ENCODE measurements at places on chromosomes 6 and 20.

- DNase-seq, result no peak
Observed at GRCh38 chr6:144999127-144999526, 714.0 kb downstream of the UTRN start.

GRCh38 chr6:37338745-37339255, 15.0 kb upstream of the RNF8 start:
- no peak for DNase-seq

DNA sequence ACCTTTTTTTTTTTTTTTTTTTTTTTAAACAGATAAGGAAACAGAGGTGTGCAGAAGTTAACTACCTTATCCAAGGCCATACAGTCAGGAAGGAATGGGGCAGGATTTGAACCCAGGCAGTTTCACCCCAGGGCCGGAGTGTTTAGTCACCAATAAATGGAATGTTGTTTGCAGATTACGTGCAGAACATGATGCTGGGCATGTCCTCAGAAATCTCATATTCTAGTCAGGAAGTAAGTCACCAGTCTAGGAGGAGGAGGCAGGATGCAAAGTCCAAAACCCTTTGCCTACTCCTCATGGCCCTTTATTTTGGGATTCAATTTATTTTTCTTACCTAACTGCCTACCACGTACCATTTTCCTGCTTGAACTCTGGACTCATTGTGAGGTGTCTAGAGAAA, 57.1 kb upstream of the LRRC1 start:
- DNase-seq, result no peak

- DNase-seq, result no peak
Observed at GRCh38 chr20:44746367-44747165, 901 bp downstream of the KCNK15 start.

DNA sequence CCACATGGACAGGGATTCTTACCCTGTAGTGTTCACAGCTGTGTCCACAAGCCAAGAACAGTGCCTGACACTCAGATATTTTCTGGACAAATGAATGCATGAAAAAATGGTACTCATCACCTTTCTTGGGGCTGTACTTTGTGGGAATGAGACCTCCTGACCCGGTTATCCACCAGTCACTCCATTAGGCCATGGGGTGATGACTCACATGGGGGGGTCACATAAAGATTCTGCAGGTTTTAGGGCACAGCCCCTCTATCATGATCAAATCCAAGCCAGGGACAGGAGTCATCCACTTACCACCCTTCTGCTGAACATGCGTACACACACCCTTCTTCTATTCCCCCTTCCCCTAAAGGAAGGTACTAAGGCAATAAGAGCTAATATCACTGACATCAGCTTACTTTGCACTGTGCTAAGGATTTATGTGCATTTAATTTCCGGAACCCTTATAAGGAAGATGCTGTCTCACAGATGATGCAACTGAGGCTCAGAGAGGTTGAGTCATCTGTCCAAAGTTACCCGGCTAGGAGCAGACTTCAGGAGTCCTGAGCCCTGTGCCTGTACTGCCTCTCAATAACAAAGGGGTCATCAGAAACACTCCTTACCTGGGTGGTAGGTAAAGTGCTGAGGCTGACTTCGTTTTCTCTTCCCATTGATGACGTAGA, 107.8 kb downstream of the NFATC2 start:
- DNase-seq, result no peak

DNA sequence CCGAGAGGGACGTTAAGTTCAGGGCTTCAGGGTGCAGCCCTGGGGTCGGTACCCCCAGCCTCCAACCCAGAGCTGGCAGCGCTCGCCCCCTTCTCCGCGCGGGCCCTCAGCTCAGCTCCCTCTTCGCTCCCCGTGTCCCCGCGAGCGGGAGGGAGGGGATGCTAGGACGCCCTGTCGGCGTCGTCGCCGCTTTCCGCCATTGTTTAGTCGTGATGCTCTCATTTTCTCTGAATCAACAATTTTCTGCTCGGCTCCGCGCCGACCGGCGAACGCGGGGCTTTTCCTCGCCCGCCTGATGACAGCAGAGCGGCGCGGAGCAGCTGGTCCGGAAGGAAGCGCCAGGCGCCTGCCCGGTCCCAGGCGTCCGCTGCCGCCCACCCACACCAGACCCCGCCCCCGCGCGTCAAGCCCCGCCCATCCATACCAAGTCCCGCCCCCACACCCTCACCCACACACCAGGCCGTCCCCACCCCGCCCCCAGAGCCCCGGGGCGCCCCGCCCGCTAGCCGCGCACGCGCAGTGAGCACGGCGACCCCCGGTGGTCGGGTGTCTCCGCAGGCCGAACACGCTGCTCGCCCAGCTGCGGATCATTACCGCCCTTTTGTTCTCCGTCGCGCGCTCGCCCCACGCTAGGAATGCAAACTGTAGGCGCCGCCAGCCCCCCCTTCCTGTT, 50.1 kb upstream of the SLC32A1 start:
- peak; percentile 87 for DNase-seq

GRCh38 chr6:2028457-2029038, 216.9 kb downstream of the GMDS start:
- no peak for DNase-seq

DNA sequence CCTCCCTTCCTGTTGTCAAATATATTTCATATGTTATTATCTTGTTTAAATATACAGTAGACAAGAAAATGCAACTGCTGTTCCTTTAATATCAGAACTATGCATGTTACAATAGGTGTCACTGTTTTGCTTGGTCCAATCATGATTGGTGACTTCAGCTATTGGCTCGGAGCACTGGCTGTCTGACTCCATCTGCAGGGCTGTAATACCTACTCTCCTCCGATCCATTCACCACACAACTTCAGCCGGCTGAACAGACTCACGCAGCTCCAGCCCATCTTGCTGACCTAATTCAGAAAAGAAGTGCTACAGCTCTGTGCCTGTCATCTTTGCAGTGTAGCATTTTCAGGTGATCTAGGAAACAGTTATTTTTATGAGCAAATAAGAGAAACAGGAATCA, at the start of gene BTBD3:
TSS of gene BTBD3 (plus strand) at position 231 of the 400 bp plus-strand sequence. CDS start 383 bp downstream, outside the sequence.
- no peak for DNase-seq

GRCh38 chr20:33853507-33853813, 42.3 kb downstream of the CHMP4B start:
- peak; percentile 71 for DNase-seq

- DNase-seq, result no peak
Observed at GRCh38 chr20:18004384-18005031, 35.7 kb downstream of the MGME1 start.

DNA sequence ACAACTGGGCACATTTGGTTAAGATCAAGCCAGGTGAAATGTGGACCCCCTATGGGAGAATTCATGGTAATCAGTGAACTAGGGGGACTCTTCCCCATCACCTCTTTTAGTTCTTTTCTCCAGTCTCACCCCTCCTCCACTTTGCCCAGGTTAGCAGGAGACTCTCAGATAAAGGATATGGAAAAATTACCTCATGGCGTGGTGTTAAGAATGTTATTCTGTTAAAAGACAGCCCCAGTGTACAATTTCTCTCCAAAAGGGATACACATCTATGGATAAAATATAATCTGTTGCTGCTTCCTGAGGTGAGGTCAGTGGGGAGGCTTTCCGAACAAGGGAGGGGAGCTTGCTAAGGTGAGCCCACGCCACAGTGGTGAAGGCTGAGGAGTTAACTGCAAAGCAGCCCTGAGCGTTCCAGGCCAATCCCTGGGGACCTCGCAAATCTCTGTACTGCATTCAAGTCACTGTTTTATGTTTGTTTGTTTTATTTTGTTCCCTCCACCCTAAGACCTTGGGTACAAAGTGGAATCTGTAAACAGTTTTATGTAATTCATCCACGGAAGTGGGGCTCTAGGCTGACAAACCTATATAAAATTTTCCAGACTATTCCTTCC, 52.0 kb downstream of the ADGRF1 start:
- no peak for DNase-seq

DNA sequence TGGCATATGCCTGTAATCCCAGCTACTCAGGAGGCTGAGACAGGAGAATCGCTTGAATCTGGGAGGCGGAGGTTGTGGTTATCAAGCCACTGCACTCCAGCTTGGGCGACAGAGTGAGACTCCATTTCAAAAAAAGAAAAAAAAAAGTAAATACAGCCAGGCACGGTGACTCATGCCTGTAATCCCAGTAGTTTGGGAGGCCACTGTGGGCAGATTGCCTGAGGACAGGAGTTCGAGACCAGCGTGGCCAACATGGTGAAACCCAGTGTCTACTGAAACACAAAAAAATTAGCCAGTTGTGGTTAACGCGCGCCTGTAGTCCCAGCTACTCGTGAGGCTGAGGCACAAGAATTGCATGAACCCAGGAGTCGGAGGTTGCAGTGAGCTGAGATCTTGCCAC, 1.5 kb upstream of the NINL start:
- DNase-seq, result no peak

DNA sequence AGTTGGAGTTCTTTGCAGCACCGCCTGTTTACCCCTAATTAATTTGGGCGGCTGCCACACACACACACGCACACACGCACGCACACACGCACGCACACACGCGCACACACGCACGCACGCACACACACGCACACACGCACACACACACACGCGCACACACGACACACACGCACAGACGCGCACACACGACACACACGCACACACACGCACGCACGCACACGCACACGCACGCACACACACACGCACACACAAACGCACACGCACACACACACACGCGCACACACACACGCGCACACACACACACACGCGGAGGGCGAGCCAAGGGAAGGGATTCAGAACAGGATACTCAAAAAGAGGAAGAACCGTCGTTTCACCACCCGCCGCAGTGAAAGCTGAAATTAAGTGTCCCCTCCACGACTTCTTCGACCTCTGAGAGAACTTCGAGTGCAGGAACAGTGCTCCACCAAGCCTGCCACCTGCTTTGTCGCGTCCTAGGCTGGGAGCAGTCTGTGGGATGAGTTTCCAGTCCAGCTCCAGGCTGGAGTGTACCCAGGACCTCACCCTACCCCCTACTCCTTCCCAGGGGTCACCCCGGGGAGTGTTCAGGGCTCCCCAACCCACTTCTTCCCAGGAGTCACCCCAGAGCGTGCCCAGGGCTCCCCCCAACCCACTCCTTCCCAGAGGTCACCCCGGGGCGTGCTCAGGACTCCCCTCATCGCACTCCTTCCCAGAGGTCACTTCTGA, 1.1 kb downstream of the RNASET2 start:
- peak; percentile 74 for DNase-seq

GRCh38 chr20:42295592-42295991, 677.4 kb upstream of the CHD6 start:
- DNase-seq, result no peak

GRCh38 chr6:36821581-36822335, 17.5 kb downstream of the CPNE5 start:
- no peak for DNase-seq

DNA sequence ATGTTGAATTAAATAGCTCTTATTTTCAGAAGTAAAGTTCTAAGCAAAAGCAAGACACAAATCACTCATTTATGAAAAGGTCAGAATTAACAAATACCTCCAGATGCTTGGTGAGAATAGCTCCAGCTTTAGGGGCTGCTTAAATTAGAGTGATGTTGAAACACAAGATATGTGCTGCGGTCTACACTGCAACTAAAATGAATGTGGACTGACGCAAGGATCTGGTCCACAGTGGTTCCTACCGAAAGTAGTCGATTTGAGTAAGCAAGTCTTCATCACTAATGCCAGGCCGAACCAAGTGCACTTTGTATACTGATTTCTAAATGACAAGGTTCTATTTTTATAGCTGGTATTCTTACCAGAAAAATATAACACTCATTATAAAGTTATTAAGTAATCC, 96.3 kb downstream of the PRDM1 start:
- no peak for DNase-seq

DNA sequence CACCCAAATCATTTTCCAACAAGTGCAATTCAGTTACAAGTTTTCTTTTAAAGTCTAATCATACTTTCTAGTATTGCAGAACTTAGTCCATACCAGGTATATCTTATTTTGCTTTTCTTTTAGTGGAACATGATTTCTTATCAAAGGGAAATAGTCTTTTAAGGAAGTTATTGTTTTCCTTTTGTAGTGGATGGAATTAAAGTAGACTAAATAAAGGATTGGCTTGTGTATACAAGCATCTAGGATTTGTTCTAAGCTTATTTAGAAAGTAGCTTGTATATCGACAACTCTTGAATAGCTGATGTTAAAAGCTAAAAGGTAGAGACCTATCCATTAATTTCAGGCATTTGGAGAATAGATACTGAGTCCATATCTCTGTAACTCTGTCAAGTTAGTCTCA, 14.8 kb downstream of the DCBLD1 start:
- DNase-seq, result no peak

DNA sequence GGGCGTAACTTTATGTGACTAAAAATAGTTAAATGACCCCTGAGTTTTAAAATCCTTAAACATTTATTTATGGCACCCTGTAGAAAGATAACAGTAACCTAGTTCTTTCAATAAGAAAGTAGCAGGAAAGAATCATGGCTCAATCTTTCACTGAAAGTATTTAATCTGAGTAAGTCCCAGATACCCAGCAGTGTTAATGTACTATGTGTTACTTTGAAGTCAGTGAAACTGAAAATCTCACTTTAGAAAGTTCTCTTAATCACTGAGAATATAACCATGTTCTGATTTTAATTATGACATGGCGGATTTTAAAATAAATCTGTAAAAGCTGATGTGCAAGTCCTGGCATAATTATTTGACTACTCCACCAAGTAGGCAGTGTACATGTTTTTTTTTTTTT, 8.1 kb upstream of the HEY2 start:
- DNase-seq, result no peak

DNA sequence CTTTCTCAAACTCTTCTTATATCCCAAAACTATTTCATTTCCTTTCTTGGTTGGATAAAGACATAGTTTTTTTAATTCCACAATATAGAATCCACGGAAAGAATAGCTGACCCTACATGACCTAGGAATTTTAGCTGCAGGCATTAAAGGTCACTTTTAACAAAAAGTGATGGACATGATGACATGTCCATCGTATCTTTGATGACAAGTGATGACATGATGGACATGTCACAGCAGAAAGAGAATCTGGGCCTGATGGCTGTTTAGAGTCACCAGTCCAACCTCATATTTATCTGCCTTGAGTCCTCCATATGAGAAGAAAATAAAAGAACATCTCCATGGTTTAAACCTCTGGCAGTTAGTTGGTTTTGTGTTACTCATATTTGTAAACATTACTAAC, 106.2 kb downstream of the PLG start:
- no peak for DNase-seq

- no peak for DNase-seq
Observed at GRCh38 chr20:58352468-58352867, 36.6 kb upstream of the VAPB start.

DNA sequence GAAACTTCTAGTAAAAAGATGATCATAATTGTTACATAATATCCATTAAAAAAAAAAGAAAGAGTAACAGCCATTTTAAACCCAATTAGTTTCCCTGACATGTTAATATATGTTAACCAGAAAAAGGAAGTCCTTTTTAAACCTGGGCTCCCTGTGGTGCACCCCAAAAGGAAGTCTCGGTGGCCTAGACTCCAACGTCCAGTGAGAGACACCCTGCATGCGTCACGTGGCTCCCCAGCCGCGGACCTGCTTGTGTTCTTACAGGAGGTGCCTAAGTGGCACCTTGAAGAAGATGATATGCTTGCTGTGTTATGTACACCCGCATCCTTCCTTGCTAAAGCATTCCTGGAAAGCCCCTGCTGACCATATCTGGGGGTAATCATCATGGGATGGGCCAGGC, 50.1 kb downstream of the FOXC1 start:
- no peak for DNase-seq

Data from activated CD8-positive, alpha-beta memory T cell treated with anti-CD3 and anti-CD28 coated beads for 24 hours (primary cell).